ENCODE measurements at places on chromosomes 6 and 20. TPM values are rescaled to one million over a fixed set of nuclear protein-coding genes. Genes with fewer than 3 reads are reported as not detected.

The PHACTR3 gene
- total RNA-seq: 3.4 TPM

The EEF1A2 gene
- 7.9 TPM for total RNA-seq

The CTCFL gene
- not detected for total RNA-seq

The NEDD9 gene
- total RNA-seq: 74.8 TPM

The XKR7 gene
- total RNA-seq: not detected

The TMEM244 gene
- total RNA-seq: not detected

The MOCS1 gene
- 7.0 TPM for total RNA-seq

The RIMS1 gene
- total RNA-seq: 29.5 TPM

The VWA7 gene
- total RNA-seq: 0.09 TPM

The HDGFL1 gene
- total RNA-seq: not detected

The RRAGD gene
- total RNA-seq: 0.43 TPM

The DPPA5 gene
- total RNA-seq: not detected

The CFAP206 gene
- under 0.01 TPM for total RNA-seq

The CLPSL2 gene
- not detected for total RNA-seq

The RAB32 gene
- 90.7 TPM for total RNA-seq

The HCRTR2 gene
- not detected for total RNA-seq

The RFX6 gene
- total RNA-seq: not detected

The PKHD1 gene
- not detected for total RNA-seq

The CALHM6 gene
- 4.2 TPM for total RNA-seq

The MUC21 gene
- total RNA-seq: not detected

The PLEKHG1 gene
- 19.5 TPM for total RNA-seq
